ENCODE measurements at places on chromosomes 5 and 9. TPM values are rescaled to one million over a fixed set of nuclear protein-coding genes. Genes with fewer than 3 reads are reported as not detected.

The MCC gene
- 7.1 TPM for polyA plus RNA-seq

The TNFAIP8 gene
- polyA plus RNA-seq: 8.2 TPM

The GPX3 gene
- 119 TPM for polyA plus RNA-seq

The CCNJL gene
- 23.6 TPM for polyA plus RNA-seq

The UBE2QL1 gene
- 2.0 TPM for polyA plus RNA-seq

The SLC46A2 gene
- polyA plus RNA-seq: 1.9 TPM

Measured in testis (tissue), 5 donors.